Vagina (tissue), 2 donors: ENCODE measurements at places on chromosomes 2 and 18. TPM values are rescaled to one million over a fixed set of nuclear protein-coding genes. Genes with fewer than 3 reads are reported as not detected.

DNA sequence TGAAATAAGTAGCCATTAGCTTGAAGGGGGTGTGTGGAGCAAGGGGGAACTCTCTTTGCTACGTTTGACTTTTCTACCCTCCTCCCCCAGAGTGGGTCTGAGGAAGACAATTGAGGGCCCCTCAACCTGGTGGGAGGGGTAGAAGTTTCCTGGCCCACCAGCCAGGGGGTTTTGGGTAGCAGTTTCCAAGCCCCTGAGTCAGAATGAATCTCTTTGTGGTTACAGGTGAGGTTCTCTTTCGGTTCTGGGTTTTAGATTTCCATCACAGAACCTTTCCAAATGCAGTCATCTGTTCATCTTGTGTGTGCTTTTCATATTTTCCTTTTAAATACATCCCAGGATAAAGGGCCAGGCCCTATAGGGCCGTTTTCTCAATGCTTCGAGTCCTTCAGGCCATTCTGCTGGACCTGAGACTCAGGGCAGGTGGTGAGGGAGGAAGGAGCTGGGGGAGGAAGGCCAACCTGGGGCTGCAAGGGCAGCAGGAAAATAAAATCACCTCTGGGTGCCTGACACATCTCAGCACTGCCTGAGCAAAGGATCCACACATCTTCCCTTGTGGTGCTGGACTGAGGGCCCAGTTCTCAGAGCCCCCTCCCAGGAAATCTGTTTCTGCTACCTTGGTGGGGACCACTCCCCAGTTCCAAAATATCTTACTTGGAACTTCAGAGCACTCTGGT is 4.7 kb downstream of the LBH start:
- DNase-seq: no peak
- peaks cover 4% of the 10 kb centered on the region for H3K36me3 ChIP-seq
- peak overlapping the region; percentile 79 for H3K27ac ChIP-seq
- no peak overlapping the region for H3K4me3 ChIP-seq

RGPD3 gene
- total RNA-seq: 0.25 TPM

- no peak overlapping the region for H3K27ac ChIP-seq
- no peak for DNase-seq
- H3K36me3 ChIP-seq: no peaks in the 10 kb centered on the region
- no peak overlapping the region for H3K4me3 ChIP-seq
These were observed 6.8 kb downstream of the PHLPP1 start for GRCh38 chr18:62721839-62722795.

GRCh38 chr2:239809391-239809790 is 215.8 kb downstream of the NDUFA10 start:
- no peak for DNase-seq
- H3K4me1 ChIP-seq: peaks cover 8% of the 10 kb centered on the region
- no peaks in the 10 kb centered on the region for H3K36me3 ChIP-seq
- H3K27me3 ChIP-seq: no peaks in the 10 kb centered on the region

DNA sequence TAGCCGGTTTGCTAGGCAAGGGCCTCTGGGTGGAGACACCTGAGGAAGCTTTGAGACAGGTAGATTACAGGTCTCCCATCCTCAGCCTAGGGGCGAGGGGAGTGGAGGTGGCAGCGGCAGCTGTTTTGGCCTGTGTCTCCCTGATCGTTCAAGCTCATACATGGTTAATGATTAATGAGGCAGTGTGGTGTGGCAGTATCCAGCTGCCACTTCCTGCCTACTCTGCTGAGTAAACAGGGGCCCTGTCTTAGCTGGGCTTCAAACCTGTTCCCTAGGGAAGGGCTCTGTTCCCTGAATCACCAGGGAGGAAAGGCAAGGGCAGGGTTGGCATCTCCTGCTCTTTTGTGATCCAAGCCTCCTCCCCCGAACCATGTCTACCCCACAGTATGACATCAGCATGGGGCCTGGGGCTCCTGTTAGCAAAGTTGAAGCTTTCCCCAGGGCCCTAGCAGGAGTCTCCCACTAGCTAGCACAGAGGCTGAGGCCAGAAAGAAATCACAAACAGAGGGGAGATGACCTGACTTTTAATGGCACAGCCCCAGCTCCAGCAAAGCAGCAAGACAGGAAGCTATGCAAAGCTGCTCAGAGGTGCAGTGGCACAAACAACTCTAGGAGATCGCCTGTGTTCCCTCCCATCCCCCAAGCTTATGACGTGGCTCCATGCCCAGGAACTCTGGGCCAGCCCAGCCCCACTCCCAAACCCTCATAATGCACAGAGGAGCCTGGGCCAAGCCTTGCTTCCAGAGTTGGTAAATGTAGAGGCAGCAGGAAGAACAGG is 3.7 kb upstream of the TUBA4B start:
- no peak overlapping the region for H3K4me3 ChIP-seq
- no peaks in the 10 kb centered on the region for H3K36me3 ChIP-seq
- H3K27ac ChIP-seq: peak overlapping the region; percentile 81
- H3K27me3 ChIP-seq: no peaks in the 10 kb centered on the region
- peaks cover 88% of the 10 kb centered on the region for H3K4me1 ChIP-seq

ABHD3 gene
- 21.1 TPM for total RNA-seq

GRCh38 chr2:112750560-112750843 is 13.9 kb downstream of the CKAP2L start:
- H3K4me1 ChIP-seq: no peaks in the 10 kb centered on the region
- no peak overlapping the region for H3K4me3 ChIP-seq
- no peaks in the 10 kb centered on the region for H3K27me3 ChIP-seq
- no peak overlapping the region for H3K27ac ChIP-seq

GRCh38 chr2:31920962-31921361 is 89.8 kb downstream of the MEMO1 start:
- no peak overlapping the region for H3K4me3 ChIP-seq
- H3K36me3 ChIP-seq: peaks cover 15% of the 10 kb centered on the region
- no peaks in the 10 kb centered on the region for H3K4me1 ChIP-seq
- no peaks in the 10 kb centered on the region for H3K27me3 ChIP-seq
- no peak overlapping the region for H3K27ac ChIP-seq

DNA sequence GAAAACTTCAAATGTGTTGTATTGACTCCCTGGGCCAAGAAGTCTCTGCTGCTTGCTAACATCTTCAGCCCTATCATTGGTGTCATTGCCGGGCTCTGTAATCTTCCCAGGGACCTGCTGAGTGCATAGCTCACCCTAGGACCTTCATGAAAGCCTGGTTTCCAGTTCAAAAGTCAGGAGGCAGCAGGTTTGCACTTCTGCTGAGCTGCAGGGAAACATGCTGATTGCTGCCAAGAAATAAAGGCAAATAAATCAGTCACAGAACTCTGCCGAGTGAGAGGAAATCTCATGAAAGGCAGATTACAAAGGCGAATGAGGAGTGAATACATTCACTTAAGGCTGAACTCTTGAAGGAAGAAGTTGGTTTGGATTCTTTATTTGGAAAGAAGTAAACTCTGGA is 1947.6 kb upstream of the CELF4 start:
- H3K27ac ChIP-seq: no peak overlapping the region
- no peaks in the 10 kb centered on the region for H3K27me3 ChIP-seq
- H3K36me3 ChIP-seq: no peaks in the 10 kb centered on the region
- H3K4me1 ChIP-seq: no peaks in the 10 kb centered on the region
- DNase-seq: no peak
- H3K4me3 ChIP-seq: no peak overlapping the region

CIB4 gene
- total RNA-seq: not detected

GRCh38 chr2:231707625-231707926 is 749 bp upstream of the PTMA start:
- H3K36me3 ChIP-seq: no peaks in the 10 kb centered on the region
- H3K27ac ChIP-seq: peak overlapping the region; percentile 100
- peak overlapping the region; percentile 100 for H3K4me3 ChIP-seq
- DNase-seq: no peak
- no peaks in the 10 kb centered on the region for H3K27me3 ChIP-seq

DNA sequence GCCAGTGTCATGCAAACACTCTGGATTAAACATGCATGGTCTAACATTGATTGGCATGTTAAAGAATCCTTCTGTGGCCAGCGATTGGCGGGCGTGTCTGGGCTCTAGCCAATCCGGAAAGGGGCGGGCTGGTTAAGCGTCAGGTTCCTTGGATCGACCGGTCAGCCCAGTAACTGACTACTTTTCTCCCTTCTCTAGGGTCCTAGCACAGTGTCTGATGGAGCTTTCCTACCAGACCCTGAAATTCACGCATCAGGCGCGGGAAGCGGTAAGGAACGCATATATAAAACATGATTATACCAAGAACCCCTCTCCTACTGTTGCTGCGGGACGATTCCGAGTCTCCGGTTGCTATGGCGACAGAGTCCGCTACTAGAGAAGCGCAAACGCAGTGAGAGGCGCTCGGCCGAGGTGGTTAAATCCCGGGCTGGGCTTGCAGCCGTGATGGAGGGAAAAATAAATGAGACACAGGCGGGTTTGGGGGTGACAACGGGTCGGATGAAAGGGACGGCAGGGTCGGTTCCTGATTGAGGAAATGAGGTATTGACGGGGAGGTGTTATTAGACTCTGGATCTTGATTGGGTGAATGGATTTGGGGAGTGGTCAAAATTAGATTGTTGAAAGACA is 29.4 kb downstream of the KATNAL2 start:
- H3K4me3 ChIP-seq: peak overlapping the region; percentile 46
- H3K27ac ChIP-seq: no peak overlapping the region
- no peaks in the 10 kb centered on the region for H3K27me3 ChIP-seq
- DNase-seq: no peak
- H3K4me1 ChIP-seq: no peaks in the 10 kb centered on the region
- no peaks in the 10 kb centered on the region for H3K36me3 ChIP-seq
